Stimulated activated CD4-positive, alpha-beta T cell treated with anti-CD3 and anti-CD28 coated beads, Interleukin-4, amount 100 ng/mL, for 4 hours (primary cell): ENCODE measurements at places on chromosomes 11 and 22.
A peak's percentile ranks its signal among the peaks of the same experiment; 100 is the strongest.

DNA sequence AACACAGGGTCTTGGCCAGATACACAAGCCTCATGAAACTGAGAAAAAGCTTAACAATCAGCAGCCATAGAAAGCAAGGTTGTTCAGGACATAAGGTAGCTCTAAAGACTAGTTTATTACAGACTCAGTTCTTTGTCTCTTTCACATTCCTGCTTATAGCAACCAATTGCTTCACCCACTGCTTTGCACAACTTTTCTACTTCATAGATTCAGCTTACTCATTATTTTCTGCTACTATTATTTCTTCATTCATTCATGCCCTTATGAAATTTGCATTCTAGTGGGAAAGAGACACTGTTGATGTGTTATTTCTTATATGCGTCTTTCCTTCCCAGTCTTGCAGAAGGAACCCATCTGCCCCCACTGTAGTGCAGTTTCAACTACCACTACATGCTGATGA, 4.7 kb downstream of the CCDC34 start:
- no peak for DNase-seq

DNA sequence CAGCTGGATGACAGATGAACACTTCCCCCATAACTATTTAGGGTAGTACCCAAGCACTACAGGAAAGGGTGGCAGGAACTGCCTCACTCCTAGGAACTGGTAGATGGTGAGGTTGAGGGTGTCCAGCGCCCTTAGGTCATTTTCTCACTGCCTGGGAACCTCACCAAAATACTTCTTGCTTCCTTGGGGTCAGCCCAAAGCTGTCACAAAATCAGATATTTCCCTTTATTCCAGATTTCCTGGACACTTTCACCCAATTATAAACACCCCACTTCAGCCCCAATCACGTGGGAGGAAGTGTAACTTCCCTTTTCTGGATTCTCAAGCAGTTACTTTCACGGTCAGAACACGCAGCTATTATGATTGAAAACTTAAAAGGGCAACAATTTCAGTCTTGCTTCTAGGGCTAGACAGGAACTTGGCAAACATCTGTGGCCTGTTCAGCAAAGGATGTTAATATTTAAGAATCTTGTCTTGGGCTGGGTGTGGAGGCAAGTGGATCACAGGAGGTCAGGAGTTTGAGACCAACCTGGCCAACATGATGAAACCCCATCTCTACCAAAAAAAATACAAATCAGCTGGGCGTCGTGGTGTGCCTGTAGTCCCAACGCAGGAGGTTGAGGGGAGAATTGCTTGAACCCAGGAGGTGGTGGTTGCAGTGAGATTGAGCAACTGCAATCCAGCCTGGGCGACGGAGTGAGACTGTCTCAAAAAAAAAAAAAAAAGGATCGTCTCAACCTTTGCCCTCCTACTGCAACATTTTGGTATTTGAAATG, 4.0 kb downstream of the FTH1 start:
- no peak for DNase-seq

DNA sequence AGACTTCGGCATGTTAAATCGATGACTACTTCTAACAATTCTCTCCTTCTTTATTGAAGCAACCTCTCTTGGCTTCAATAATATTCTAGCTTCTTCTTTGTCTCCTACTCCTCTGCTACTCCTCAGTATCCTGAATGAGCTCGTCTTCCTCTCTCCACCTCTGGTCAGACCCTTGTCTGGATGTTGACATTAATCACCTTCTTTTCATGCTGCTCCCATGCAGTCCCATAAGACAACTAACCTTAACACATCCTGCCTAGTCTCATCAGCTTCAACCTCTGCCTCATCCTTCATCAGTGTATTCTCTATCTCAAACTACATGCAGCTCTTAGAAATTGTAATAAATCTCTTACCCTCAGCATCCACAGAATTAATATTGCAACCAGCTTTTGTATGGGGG, 695.6 kb downstream of the CNTN5 start:
- DNase-seq: no peak

DNA sequence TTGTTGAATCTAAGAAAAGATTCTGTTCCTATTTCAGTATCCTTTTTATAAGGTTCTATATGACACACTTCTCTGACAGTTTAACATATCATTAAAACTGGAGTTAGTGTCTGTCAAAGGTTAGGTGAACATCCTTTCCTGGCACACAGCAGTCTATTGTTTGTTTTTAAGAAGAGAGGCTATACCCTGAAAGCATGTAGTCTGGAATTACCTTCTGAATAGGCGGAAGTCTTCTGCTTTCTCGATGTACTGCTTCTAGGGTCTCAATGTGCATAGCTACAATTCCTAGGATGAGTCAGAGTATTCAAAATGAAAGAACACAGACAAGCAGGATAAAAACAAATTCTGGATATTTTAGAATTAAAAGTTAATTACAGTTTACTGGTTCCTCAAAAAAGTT, 188.6 kb downstream of the SWAP70 start:
- no peak for DNase-seq

- DNase-seq: no peak
Measured at GRCh38 chr11:59647245-59647980, 21.4 kb downstream of the PATL1 start.

- no peak for DNase-seq
Measured at GRCh38 chr11:73135346-73136284, 6.5 kb downstream of the FCHSD2 start.

DNA sequence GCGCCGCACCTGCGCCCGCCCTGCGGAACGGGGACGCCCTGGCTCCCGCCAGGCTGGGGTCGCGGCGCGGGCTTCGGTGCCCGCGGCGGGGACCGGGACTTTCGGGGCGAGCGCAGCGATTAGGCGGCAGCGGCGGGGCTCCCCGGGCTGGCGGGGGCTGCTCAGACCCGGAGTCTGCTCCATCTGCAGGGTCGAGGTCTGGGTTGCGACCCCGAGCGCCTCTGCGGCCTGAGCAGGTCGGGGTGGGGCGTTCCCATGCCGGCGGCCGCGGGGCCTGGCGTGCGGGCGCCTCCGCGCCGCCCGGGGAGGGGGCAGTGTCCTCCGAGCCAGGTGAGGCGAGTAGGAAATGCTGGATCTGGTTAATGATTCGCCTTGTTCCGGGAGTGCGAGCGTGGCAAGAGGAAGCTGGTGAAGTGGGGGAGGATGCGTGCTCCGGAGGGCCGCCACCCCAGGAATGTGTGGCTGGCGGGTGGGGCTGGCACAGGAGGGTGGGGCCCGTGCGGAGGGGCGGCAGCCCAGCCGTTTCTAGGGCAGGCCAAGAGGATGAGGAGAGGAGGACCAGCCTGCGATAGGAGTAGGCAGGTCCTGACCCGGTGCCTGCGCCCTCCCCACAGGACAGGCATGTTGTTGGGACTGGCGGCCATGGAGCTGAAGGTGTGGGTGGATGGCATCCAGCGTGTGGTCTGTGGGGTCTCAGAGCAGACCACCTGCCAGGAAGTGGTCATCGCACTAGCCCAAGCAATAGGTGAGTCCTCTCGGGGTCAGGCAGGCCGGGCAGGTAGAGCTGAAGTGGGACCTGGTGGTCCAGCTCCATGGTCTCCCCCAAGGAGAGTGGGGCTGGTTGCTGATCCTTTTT, 606 bp downstream of the RASSF7 start:
- no peak for DNase-seq

GRCh38 chr22:20221421-20222340, 46.4 kb downstream of the RTN4R start:
- no peak for DNase-seq

DNA sequence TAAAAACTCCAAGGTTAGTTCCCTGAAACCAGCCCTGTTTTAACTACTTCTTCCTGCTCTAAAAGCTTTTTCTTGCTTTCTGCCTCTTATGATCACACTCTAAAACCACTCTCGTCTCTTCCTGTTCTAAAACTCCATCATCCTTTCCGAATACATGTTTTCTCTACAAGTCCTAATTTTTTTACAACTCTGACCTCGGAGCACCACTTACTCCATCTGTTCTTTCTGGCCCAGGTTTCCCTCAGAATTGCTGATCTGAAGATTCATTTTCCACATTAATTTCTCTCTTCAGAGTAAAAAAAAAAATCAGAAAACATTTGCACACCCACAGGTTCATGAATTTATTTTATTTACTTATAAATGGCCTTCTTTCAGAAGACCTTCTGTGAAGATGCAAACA, 265.7 kb upstream of the CADM1 start:
- DNase-seq: no peak

- no peak for DNase-seq
Measured at GRCh38 chr11:34910817-34911216, 5.4 kb downstream of the APIP start.

DNA sequence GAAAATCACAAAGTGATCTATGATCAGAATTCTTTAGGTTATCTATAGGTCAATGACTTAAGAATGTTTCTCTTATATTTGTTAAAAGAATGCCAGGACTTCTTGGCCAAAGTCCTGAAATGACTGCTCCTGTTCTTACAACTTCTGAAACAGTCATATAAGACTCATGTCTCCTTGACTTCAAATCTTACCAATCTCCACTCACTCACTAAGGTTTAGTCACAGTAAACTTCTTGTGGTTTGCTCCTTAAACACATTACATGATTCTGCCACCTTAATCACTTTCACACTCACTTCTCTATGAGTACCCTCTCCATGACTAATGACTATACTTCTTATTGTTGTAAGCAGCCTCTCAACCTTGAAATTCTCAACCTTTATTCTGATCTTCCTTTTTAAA, 648.7 kb upstream of the CCDC179 start:
- no peak for DNase-seq

GRCh38 chr11:27621405-27622161, 78.7 kb downstream of the BDNF start:
- no peak for DNase-seq

DNA sequence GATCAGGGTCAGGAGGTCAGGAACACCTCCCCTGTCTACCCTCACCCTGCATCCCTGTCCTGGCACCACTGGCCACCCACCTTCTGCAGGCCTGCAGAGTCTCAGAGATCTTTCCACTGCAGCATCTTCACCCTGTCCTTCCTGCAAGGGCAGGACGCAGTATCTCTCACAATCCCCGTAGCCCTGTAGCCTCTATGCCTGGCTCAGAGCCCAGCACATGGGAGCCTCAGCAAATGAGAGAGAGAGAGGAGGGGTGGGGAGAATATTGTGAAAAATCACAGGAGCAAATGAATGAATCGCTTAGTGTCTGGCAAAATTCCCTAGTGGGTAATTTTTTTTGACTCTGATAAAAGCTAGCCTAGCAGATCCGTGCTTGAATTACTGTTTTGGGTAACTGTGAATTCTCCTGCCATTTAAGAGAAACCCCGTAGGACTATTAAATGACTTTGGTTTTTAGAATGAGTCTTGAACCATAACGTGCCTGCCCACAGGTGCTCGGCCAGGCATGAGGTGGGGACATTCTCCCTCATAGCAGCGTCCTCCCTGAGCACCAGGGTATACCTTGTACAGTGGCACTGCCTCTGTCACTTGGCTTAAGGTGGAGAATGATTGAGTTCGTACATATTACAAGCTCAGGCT, 91.5 kb downstream of the MORC2 start:
- no peak for DNase-seq

GRCh38 chr11:70603114-70603755, 204.9 kb downstream of the CTTN start:
- DNase-seq: no peak

GRCh38 chr22:36998620-36999351, 20.5 kb downstream of the TST start:
- DNase-seq: no peak

- no peak for DNase-seq
Measured at GRCh38 chr11:111179184-111179910, 66.2 kb upstream of the POU2AF2 start.

DNA sequence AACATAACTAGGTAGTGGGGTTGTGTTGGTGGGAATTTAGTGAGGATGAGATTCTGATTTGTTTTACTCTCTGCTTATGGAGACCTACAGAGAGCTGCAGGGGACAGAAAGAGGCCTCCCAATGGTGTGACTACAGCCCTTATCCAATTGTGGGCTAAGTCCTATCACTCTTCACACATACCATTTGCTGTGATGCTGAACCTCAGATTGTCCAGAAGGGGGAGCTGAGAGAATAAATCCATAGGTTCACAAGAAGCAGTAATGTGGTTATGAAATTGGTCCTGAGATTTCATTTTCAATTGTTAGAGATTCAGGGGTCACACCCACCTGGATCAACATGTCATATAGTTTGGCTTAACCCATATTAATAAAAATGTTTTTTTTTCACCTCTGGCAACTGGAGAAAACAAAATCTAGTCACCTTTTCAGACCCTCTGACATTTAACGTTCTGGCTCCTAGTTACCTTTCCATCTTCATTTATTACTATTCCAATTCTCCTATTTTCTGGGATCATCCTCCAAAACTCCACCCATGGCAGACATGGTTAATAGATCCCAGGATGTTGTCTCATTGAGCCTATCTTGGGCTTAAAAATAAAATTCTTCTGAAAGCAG, 53.3 kb upstream of the PTPN5 start:
- DNase-seq: no peak

GRCh38 chr22:38984224-38984623, 2.1 kb downstream of the APOBEC3B start:
- no peak for DNase-seq

GRCh38 chr11:107847184-107847583, 11.4 kb downstream of the SLC35F2 start:
- DNase-seq: no peak

GRCh38 chr22:37470087-37470445, 16.1 kb downstream of the MFNG start:
- DNase-seq: no peak

DNA sequence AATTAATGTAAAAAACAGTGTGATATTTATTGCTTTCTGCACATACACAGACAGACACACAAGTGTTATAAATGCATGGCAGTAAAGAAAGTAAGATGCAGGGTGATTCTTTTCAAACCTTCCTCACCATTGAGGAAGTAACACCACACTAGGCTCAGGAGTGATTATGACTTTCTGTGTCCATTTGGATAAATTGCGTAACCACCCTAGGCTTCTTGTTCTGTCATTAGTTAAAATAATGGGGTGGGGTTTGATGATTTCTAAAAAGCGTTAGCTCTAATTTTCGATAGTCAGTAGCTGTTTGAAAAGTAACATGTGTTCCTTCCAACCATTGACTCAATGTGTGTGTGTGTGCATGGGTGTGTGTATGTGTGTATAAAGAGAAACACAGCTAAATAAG, 1080.2 kb downstream of the NTM start:
- no peak for DNase-seq

DNA sequence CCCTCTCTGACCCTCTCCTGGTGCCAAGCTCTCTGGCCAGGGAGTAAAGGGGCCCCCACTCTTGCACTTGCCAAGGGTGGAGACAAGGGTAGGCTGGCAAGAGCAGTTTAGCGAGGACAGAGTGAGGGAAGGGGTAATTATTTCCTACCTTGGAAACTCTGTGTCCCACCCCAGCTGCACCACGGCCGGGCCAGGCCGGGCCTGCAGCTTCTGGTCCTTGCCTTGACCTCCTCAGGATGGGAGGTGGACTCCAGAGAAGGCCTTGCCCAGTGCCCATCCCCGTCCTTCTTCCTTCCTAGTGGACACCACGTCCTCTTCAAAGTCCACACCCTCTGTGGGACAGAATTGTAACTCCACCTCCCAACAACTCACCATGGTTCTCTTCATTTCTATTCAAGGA, 18.4 kb upstream of the OSBPL5 start:
- DNase-seq: no peak

GRCh38 chr22:31292236-31292989, at the start of gene PIK3IP1:
Gene PIK3IP1 (minus strand): TSS chr22:31292488. CDS start chr22:31292344, 144 bp downstream.
- DNase-seq: peak; percentile 83
